ENCODE measurements at places on chromosomes 5 and 9.

GRCh38 chr5:133967698-133968203 is 674 bp downstream of the C5orf15 start:
- no peak for DNase-seq

GRCh38 chr5:128722551-128722950 is 184.5 kb upstream of the FBN2 start:
- DNase-seq = no peak

DNA sequence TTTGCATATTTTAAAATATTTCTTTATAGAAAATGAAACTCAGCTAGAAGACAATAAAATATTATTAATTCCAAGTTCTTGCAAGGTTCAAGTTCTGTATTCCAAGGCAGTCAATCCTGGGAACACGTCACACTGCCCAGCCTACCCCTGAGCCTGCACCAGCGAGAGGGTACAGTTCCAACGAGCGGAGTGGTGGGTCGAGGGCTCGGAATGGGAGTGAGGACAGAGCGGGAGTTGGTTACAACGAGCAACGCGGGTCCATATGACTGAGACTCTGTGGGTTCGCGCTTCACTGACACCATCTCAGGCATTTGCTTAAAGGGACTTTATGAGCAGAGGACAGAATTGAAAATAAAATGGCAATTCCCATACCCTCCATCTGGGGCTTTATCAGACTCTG is 40.0 kb upstream of the SPTLC1 start:
- DNase-seq = no peak

GRCh38 chr9:137396227-137396626 is 26.7 kb downstream of the EXD3 start:
- no peak for DNase-seq

DNA sequence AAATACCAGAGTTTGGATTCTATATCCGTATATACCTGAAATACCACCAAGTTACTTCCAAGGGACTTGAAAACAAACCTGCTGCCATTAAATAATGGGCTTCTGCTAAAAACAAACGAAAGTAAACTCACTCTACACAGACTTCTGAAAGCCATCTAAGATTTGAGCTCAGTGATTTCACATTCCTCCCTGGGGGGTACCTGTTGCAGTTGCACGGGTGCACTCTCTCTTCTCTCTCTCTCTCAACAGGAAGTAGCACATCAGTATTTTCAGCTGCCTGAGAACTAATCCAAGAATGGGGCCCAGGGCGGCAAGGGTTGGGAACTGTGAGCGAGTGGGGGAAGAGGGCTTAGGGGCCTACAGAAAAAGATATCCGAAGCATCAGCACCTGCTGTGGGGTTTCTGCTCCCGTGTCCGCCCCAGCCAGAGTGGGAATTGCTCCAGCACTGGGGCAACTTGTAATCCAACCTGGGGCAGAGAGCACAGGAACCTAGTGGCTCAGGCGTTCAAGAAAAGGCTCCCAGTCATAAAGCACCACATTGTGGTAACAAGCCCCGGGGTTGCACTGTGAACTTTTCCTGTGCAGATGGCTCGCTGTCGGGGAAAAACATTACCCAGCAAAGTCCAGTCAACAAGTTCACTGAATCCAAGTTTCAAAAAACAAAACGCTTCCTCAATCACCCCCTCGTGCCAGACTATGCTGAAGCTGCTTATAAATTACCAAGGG is 99.8 kb downstream of the EFNA5 start:
- no peak for DNase-seq

DNA sequence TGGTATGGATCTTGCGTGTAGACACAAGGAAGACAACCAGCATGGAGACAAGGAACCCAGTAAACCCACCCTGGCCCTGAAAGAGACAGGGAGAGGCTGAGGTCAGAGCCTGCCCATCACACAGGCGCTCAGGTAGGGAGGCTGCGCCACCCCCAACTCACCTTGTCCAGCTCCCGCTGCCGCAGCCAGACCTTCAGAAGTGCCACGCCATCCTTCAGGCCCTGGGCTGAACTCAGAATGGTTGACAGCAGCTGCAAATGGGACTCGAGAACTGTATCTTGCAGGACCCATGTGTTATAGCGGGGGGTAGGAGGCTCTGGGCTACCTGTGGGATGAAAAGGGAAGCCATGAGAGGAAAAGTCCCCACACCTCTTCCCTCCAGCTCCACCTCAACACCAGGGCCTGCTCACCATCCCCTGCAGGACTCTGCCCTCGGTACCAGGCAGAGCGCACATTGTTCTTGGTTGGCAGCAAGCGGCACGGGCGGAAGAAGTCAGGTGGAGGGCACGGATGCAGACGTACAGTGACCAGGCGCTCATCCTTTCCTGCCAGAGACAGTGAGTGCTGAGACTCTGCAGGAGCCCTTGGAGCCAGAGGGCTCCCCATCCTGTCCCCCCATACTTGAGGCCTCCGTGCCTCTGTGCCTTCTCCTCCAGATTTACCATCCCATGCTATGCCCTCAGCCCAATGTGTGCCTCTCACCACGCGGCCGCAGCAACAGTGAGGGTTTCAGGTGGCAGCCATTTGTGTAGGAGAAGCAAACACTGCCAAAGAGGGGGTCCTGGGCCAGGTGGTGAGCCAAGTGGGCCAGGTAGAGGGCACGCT is 4.7 kb downstream of the NOL6 start:
- DNase-seq = no peak

DNA sequence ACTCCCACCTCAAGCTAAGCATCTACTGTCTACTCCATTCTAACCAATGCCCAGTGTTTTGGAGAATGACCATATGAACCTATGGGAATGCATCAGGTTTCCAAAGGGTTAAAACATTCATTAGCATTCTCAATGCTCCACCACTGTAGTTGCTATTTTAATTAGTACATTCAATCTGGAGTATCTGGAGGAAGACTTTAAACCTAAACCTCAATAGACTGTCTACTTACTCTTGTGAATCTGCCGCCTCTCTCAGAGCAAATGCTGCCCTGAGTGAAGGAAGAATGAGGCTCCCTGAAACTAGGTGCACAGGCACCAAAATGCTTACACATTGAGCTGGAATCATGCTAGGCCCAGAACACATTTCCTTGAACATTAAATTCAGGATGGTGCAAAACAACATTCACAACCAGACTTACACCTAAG is 2.0 kb downstream of the ENC1 start:
- no peak for DNase-seq

GRCh38 chr9:130150779-130151382 is 21.3 kb upstream of the NCS1 start:
- DNase-seq = no peak

DNA sequence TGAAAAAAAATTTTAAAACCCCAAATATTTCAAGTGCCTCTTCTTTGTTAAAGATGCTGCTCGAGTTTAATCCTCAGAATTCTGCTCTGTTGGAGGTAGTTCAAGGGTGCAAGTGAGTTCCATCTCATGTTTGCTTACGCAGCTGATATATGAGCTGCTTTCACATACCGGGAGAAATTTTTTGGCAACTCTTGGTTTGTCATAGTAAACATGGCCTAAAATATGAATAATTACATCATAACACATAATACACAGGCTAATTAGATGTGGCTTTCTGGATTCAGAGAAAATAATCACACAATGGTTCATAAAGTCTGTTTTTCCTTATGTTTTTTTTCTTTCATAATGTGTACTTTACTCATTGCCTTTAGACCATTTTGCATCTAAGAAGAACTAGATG is 1134.1 kb downstream of the PTPRD start:
- DNase-seq = no peak

- no peak for DNase-seq
Measured at GRCh38 chr9:137311986-137312851, 10.1 kb upstream of the NRARP start.

- no peak for DNase-seq
Measured at GRCh38 chr5:134420343-134420742, 8.7 kb upstream of the CDKN2AIPNL start.

Measured in amygdala (tissue), 56 donors.